Cerebellum (tissue), 4 donors: ENCODE measurements at places on chromosomes 12 and 14.

DNA sequence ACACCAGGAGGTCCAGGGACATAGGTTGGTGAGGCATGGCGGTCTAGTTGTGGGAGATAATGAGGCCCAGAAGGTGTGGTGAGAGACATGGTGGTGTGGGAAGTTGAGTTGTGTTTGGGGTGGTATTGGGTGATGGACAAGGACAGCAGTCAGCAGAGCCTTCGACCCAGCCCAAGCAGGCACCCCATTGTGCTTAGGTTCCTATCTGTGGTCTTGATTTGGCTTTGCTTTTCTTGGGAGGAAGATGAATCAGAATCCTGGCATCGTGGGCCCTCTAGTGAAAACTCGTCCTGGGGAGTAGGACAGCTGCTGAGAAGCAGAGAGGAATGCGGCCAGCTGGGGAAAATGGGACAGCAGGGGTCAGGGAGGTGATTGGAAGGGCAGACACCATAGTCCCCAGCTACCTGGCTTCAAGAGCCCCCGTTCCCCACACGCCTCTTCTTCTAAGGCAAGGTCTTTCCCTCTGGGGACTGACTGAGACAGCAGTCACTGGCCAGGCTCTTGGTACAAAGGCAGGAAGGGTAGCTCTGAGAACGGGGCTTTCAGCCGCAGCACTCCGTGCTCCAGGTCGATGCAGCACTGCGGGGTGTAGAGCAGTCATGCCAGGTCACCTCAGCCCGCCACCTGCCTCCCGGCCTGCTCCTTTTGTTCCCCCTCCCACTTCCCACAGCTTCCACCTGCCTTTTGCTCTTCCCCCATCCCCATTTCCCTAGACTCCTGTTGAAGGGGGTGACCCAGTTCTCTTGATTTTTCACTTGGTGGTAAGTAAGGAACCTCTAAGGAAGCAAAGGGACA lies 7.9 kb downstream of the NRIP2 start:
- peak; percentile 70 for DNase-seq

DNA sequence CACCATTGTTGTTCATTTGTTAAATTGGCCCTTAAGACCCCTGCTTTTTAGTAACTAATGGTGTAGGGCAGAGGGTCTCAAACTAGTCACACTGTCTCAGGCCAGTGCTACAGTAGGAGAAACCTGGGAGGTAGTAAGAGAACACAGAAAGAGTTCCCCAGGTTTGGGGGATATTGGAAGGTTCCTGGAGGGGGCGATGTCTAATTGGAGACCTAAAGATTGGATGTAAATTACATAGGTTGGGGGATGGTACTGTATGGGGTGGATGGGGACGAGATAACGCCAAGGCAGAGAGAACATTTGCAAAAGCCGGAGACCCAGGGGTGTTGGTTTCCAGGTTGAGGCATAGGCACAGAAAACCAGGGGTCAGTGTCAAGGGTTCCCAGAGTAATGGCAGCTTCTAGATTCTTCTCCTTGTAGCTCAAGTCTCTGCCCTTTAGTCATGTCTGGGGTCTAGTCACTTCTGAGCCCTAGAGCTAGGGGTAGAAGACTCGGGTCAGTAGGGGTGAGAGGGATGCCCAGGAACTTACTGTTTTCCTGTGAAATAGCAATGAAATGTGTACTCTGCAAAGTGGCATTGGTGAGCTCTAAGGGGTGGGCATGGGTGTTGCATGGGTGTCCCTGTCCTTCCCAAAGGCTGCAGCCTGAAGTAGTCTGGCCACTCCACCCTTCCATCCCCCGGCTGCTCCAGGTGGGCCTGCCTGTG lies 21.8 kb downstream of the PLEKHG3 start:
- DNase-seq, result no peak

- no peak for DNase-seq
These were observed 163.7 kb upstream of the NOVA1 start for GRCh38 chr14:26761532-26761931.

GRCh38 chr12:68591734-68592418 lies 18.8 kb upstream of the RAP1B start:
- no peak for DNase-seq

- DNase-seq, result no peak
These were observed 18.1 kb upstream of the IGF1 start for GRCh38 chr12:102498471-102498870.

DNA sequence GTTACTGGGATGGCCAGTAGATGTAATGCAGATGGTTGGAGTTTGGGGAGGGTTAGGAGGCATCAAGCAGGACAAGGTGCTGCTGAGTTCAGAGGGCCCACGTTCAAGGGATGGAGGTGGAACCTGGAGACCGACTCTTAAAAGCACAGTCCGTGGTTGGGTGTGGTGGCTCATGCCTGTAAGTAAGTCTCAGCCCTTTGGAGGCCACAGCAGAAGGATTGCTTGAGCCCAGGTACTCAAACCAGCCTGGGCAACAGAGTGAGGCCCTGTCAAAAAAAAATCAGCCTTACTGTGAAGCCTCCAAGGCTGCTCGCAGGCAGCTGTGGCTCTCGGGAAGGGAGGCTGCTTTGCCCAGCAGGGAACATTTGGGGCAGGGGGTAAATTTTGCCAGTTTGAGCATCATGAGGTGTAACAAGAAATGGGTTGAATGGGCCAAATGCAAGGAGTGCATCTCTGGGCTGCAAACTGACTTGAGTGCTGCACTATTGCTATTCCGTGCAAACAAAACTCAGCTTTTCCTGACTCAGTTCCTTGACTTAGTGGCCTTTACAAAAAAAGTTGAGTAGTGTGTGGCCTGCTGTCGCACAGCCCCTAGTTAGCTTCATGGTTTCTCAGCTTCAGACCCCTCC lies 55.0 kb downstream of the ANAPC7 start:
- DNase-seq, result no peak

DNA sequence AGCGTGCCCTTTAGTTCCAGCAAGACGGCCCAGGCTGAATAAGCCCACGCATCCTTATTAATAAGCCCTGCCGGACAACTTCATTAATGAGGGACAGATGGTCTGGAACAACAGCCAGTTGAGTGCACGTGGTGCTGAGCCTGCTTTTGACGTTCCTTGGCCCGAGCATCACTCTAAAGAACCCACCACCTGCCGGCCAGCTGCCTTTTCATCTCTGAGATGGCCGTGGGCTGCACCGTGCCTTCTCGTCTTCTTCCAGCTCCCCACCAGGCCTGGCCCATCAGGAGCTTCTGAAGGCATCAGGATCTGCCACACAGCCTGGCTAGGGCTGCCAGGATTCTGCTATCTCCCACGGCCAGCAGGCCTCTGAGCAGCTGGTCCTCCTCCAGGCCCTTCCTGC lies 80.0 kb downstream of the AACS start:
- peak; percentile 74 for DNase-seq
